ENCODE measurements at places on chromosomes 7 and 10.

- DNase-seq: no peak
Measured at GRCh38 chr10:127470911-127471310, 78.2 kb upstream of the NPS start.

DNA sequence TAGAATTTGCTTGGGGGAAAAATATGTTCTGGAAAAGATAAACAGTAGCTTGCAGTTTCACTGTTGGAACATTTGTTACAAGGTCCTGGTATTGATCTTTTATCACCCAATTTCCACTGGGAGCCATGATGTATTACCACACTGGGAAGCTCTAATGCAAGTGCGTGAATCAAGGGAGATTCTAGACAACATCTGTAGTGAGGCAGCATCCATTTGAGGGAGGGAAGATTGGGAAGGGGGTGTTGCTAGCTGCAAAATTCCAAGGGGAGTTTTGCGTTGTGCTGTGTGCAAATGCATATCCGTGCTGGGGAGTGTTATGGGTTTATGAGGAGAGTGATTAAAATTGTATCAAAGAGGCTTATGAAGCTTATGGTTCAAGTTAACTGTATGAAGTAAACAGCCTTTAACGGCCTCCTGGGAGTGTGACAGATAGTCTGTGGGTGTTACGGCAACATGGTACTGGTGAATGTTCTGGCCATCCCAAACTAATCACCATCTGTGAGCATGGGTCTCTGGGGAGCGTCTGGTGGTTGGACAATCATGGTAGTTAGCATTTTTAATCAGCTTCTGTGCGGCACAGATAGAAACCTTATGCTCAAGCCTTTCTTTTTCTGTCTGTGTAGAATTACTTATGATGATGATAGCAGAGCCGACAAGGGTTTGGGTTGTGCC, 601.9 kb upstream of the GALNT17 start:
- DNase-seq: no peak

GRCh38 chr10:2476812-2477553, 590.4 kb upstream of the PFKP start:
- no peak for DNase-seq

GRCh38 chr7:103446049-103446520, at the start of gene SLC26A5:
Gene SLC26A5, minus strand, starts transcription at chr7:103446207. Its CDS starts 24,693 bp downstream, at chr7:103421514.
- no peak for DNase-seq

GRCh38 chr10:10605551-10606081, 412.1 kb upstream of the CELF2 start:
- DNase-seq: no peak

DNA sequence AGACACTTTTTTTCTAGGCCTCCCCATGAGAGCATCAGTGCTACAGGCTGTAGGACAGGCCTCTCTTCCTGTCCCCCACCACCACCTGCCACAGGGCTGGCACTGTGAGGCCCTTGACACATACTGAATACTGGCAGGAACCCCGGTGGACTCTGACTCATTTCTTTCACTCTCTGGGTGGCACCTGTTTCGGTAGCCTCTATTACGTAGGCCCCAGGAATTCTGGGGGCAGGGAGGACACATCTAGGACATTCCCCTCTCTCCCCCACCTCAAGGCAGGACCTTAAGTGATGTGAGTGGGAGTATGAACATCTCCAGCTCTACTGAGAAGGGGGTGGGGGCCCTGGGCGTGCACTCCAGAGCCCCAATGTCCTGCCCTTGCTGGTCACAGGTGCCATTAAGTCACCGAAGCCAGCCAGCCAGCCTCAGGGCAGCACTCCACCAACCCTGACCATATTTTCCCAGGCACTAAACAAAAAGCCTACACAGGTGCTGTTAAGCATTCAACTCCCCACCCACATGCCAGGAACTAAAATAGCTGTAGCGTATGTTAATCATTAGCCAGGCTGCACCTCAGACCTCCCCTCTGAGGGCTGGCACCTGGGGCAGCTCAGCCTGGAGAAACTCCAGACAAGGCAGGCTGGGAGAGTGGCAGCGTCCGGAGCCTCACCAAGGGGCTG, 8.9 kb downstream of the ANXA11 start:
- DNase-seq: peak; percentile 82

- no peak for DNase-seq
Measured at GRCh38 chr10:97256356-97256755, 36.1 kb downstream of the ARHGAP19 start.

GRCh38 chr10:58179238-58179637, 88.5 kb downstream of the IPMK start:
- DNase-seq: no peak

DNA sequence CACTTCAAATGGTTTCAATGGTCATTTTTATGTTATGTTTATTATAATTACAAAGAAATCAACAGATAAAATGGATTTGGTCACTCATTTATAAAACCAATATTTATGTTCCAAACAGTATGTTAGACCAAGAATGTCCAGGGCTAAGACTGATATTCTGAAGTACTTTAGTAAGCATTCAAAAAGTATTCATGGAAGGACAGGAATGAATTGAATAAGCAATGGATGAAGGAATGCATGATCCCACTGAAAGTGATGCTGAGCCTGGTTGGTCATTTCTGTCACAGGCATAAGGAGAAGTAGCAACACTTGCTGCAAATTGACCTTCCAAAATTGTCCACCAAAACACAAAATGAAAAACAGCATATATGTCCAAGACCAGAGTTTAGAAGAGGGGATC, 189.0 kb upstream of the CELF2 start:
- DNase-seq: no peak

DNA sequence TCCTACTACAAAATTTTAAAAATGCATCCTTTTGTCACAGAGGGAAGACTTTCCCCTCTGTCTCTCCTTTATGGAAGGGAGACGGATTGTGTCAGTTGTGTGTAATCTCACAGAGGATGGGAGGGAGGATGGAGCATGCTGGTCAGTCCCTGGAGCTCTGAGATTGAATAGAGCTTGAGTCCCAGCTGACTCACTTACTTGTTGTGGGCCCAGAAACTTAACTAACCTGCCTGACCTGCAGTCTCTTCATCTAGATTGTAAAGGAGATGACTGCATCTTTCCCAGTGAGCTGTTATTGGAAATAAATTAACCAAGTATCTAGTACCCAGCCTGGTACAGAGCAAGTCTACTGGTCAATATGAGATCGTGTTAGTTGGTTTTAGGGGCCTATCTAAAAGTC, 77.9 kb upstream of the ADO start:
- no peak for DNase-seq

DNA sequence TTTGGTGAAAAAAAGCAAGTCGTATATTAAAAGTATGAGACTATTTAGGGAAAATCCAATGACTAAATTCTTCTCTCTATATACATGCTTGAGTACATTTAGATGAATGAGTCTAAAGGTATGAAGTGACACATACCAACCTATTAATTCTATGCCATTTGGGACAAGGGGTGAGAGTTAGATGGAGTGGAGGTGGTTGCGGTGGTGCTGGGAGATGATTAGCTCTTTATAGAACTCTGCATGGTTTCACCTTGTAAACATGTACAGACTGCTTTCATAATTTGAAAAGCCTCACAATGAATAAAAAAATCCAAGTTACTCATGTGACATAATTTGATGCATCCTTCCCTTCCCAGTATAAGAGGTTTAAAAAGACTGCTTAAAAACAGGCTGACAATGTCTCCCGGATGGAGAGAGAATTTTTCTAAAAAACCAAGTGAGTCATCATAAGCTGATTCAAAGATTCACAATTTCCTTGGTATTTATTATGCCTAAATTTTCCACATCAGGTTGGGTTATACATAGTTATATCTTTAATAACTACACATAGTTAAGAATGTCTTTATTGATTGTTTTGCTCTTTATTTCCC, 572.8 kb downstream of the REEP3 start:
- no peak for DNase-seq
